ENCODE measurements at places on chromosomes 3 and 15.
A peak's percentile ranks its signal among the peaks of the same experiment; 100 is the strongest.

- peak; percentile 57 for DNase-seq
Observed at GRCh38 chr15:90402223-90402622, 14.2 kb downstream of the IQGAP1 start.

DNA sequence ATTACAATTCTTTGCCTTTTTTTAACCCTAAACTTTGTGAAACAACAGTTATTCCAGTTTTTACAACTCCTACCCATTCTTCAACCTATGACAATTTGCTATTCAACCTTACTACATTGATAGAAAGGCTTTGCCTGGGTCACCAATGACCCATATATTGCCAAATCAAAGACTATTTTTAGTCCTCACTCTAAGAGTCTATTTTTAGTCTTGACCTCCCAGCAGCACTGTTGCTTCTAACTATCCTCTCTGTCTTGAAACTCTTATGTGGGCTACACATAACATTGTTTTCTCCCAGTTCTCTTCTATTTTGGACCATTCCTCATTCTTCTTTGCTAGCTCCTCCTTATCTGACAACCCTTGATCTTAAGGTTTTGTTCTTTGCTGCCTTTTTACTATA, 71.4 kb downstream of the C3orf80 start:
- no peak for DNase-seq

DNA sequence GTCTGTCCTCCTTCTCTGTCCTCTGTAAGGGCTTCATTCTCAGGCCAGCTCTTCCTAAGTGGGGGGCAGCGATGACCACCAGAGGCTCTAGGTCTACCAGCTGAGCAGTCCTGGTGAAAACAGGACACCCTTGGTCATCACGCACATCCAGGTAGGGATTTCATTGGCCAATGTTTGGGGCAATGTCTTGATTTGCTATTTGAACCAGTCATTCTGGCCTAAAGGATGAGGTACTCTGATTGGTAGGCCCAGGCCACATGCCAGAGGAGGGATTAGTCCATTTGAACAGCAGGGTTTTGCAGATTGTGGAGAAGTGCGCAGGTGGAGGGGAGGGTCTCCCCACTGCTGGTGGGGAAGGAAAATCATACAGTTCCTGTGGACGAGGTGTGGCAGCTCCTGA, 57.3 kb downstream of the PLXNA1 start:
- no peak for DNase-seq

- DNase-seq: peak; percentile 10
Observed at GRCh38 chr15:61584410-61584809, 355.3 kb upstream of the RORA start.

GRCh38 chr15:92077353-92078085, 224.0 kb downstream of the SLCO3A1 start:
- peak; percentile 73 for DNase-seq

- DNase-seq: no peak
Observed at GRCh38 chr3:13836658-13837587, 42.9 kb downstream of the WNT7A start.

GRCh38 chr15:58546066-58546591, 114.3 kb downstream of the LIPC start:
- no peak for DNase-seq

GRCh38 chr15:75891895-75892294, 11.8 kb upstream of the FBXO22 start:
- peak; percentile 77 for DNase-seq

DNA sequence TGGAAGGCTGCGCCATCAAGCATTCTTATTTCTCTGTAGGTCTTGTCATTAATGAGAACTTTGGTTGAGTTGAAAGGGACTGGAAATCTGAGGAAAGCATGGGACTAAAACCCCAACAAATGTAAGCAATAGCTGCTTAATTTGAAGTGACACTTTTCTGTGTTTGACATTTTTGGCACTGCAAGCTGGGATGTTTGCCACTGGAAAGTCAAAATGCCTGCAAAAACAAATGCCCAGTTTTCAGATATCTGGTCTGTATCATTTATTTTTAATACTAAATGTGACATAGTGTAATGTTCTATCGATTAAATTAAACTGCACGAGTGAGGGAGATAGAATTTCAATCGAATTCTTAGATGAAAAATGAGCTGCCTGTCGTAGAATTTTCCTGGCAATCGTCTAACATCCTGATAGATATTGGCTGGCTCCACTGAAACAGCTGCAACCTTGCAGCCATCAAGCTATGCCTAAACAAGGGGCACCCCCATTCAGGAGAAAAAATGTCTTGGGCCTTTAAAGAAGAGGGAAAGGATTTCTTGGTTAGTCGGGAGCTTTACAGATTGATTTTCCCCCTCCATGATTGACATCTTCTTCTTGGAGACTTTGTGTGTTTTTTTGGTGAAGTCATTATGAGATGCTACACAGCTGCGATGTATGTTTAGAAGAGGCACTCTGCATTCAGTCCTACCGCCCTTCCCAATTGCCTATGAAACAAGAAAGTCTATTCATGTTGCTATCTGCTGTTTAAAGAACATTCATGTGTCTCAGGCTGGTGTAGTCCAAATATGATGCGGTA, 316.7 kb upstream of the TBL1XR1 start:
- no peak for DNase-seq

DNA sequence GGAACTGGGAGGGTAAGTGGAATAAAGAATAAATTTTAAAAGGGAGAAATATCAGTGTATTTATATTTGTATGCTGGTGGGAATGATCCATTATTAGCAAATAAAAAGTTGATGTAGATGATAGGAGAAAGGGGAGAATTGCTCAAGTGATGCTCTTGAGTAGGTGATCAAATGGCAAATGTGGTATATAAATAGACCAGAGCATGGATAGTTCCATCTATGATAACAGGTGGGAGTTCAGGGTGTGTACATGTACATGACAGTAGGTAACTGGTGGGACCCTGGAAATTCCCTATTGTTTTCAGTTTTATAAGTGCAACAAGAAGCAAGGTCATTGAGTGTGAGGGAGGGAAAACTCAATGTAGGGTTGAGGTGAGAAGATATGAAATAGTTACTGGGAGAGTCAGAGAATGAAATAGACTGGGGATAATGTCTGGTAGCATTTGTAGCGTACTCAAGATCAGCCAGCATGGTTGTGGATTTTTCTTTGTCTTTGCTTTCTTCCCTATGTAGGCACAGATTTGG, 31.3 kb upstream of the EBLN2 start:
- no peak for DNase-seq

GRCh38 chr3:25476639-25477038, 48.6 kb downstream of the RARB start:
- no peak for DNase-seq

GRCh38 chr3:53069422-53070068, 23.7 kb upstream of the SFMBT1 start:
- no peak for DNase-seq

- no peak for DNase-seq
Observed at GRCh38 chr3:107588217-107588616, 65.5 kb downstream of the BBX start.

- DNase-seq: peak; percentile 72
Observed at GRCh38 chr3:158685159-158685558, 12.7 kb upstream of the LXN start.

- DNase-seq: no peak
Observed at GRCh38 chr3:177337541-177338331, 140.5 kb upstream of the TBL1XR1 start.

GRCh38 chr3:135565546-135565945, 400.0 kb upstream of the PPP2R3A start:
- DNase-seq: no peak

DNA sequence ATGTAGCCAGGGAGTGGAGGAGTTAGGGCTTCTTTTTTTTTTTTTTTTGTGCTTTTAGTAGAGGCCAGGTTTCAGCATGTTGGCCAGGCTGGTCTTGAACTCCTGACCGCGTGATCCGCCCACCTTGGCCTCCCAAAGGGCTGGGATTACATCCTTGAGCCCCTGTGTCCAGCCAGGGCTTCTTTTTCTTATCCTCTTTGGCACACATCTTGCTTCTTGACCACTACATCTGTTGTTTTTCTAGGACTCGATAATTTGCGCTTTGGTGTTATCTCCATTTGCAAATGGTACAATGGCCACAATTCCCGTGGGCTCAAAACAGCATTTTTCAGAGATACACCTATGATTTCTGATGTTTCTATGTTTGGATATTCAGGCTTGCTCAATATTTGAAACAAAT, 4.2 kb downstream of the SKIL start:
- DNase-seq: no peak

- no peak for DNase-seq
Observed at GRCh38 chr3:67526246-67526645, 128.2 kb downstream of the SUCLG2 start.

GRCh38 chr3:183812761-183813445, 12.5 kb downstream of the MAP6D1 start:
- DNase-seq: no peak

DNA sequence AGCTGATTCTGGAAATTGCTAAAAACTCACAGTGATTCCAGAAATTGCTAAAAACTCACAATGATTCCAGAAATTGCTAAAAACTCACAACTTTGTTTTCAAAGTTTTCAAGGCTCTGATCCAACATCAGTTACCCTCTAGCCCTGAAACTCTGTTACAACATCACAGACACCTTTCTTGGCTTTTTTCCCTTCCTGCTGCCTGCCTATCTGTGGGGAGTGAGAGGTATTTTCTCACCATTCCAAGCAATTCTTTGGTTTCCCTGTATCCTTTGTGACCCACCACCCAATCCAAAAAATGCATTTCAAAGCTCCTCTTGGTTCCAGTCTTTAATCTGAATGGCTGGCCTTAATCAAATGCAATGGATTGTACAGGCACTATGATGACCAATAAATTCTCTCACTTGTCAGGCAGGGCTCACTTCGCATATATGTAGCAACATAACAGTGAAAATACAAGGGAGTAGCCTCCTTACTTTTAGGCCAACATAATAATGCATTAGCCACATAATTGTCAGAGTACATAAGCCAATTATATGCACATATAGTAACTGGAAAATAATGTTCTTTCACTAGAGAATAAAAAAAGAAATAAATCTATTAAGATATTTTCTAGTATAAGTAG, 1139.0 kb downstream of the ROBO2 start:
- DNase-seq: no peak

DNA sequence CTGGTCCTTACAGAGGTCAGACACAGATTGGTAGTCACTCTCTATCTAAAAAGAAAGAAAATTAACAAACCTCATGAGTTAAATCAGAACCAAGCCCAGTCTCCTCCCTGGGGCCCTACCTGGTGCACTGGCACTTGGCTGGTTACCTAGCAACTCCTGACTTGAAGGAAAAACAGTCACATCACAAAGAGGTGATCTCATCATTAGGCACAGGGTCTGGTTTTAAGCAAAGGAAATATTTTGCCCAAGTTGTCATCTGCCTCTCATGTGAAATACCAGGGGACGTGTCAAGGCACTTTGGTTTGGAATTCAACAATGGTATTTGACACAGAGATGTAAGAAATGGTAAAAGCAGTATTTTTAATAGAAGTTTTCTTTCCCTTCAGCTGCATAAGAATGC, 47.7 kb upstream of the FMN1 start:
- peak; percentile 77 for DNase-seq

DNA sequence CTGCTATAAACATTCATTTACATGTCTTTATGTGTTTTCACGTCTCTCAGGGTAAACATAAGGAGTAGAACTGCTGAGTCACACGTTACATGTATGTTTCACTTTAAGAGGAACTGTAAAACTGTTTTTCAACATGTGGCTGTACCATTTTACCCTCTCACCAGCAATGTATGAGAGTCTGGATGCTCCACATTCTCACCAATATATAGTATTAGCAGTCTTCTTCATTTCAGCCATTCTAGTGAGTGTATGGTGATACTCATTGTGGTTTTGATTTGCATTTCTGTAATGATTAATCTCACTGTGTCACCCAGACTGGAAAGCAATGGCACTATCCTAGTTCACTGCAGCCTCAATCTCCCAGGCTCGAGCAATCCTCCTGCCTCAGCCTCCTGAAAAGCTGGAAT, 37.1 kb downstream of the PHC3 start:
- DNase-seq: no peak

DNA sequence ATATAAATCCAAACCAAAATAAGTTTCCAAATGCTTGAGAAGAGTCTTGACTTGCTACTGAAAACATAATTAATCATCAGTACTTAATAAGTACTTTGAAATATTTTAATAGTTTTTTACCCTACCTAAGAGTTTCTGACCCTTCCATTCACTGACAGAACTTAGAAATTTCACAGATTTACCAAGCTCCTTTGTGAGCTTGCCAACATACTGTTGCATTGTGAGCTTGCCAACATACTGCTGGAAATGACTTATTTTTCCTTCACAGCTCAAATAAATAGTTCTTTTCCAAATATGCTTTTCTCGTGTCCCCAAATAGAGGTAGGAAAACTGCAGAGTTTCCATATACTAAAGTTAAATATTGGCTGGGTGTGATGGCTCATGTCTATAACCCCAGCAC, 9.6 kb upstream of the AADAC start:
- no peak for DNase-seq

DNA sequence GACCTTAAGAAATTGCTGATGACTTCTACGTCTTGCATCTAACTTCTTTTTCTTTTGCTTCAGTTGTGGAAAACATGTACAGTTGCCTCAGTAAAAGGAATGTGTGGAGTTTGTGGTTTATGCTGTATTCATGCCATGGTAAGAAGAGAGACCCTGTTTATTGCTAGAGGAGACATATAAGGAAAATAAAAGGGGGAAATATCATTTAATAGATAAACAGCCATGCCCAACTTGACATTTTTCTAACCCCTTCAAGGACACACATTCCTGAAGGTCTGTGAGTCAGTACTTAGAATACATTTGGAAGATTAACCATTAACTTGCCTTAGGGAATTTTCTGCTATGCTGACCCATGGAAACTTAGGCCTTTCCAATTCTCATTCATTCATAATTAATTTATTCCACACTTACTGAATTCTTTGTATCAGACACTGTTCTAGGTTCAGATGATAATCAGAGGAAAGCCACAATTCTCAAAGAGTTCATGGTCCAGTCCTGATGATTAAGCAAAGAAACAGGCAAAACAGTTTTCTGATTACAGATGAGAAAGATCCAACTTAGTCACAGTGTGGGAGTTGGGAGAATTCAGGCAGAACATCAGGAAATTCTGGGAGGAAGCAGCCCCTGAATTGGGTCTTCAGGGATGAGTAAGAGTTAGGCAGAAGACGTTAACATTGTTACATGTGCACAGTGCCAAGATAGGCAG, 329.8 kb upstream of the RASGRP1 start:
- peak; percentile 87 for DNase-seq

DNA sequence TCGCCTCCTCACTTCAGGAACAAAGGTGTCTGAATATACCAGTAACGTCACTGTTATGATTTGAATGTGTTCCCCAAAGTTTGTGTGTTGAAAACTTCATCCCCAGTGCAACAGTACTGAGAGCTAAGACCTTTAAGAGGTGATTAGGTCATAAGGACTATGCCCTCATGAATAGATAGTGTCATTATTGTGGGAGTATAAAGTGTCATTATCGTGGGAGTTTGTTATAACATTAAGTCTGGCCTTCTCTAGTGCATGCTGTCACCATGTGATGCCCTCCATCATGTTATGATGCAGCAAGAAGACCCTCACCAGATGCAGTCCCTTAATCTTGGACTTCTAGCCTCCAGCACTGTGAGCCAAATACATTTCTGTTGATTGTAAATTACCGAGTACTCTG, 53.7 kb upstream of the TLE3 start:
- no peak for DNase-seq

GRCh38 chr15:23497710-23498111, 50.7 kb upstream of the GOLGA6L2 start:
- no peak for DNase-seq

Measured in kidney capillary endothelial cell (primary cell).